ENCODE measurements at places on chromosomes 2 and 18.

DNA sequence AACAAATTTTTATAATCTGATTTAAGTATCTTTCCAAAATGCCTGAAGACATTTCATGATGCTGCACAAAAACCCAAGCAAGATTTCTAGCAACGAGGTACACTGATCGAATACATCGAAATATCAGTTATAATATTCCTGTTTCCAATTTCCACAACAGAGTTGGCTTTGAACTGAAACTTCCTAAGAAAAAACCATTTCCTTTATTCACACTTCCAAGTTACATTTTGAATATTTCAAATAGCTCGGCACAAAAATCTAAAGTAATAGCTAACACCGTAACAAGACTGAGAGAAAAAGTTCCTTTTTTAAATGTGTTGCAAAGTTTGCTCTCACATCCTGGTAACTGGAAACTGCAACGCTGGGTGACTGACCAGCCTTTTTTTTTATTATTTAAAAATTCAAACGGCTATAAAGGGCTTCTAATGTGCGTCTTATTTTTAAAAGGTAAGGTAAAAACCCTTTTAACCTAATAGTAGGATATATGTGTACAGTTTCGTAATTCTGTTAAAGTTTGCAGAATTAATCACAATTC lies 1.7 kb downstream of the HNRNPLL start:
- DNase-seq: no peak

- DNase-seq: peak; percentile 89
These were observed 106.2 kb upstream of the RNF152 start for GRCh38 chr18:61998957-61999356.

GRCh38 chr2:11213090-11213638 lies 57.9 kb downstream of the SLC66A3 start:
- DNase-seq: no peak

DNA sequence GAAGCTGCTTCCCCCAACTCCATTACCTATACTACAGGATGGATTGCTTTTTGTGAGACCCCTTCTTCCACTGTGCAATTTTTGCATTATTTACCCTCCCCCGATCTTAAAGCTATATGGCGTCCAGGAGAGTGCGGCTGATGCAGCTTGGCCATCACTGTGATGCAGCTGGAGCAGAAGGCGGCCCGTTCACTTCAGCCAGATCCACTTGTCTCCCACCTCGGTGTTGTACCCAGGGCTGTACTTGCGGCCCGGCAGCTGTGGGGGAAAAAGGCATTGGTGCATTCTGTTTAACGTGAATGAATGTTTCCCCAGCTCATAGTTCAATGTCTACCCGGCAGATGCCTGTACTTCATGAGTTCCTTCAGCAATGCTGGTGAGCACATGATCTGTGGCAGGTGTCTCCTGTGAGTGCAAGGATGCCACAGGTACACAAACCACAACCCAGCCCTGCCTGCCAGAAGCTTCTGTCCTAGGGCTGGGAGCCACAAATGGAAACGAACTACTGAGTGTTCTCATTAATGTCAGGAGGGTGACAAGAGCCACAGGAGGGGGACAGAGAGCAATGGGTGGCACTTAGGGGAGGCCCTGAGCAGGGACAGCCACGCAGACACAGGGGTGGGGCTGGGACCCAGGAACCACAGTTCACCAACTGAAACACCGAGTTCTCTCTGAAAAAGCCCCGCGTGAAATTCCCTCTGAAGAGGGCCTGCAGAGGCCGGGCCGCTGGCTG lies 64.0 kb downstream of the NDUFA10 start:
- no peak for DNase-seq

GRCh38 chr2:67716895-67717396 lies 319.8 kb downstream of the ETAA1 start:
- no peak for DNase-seq

GRCh38 chr2:106960683-106961161 lies 74.8 kb upstream of the ST6GAL2 start:
- DNase-seq: no peak

DNA sequence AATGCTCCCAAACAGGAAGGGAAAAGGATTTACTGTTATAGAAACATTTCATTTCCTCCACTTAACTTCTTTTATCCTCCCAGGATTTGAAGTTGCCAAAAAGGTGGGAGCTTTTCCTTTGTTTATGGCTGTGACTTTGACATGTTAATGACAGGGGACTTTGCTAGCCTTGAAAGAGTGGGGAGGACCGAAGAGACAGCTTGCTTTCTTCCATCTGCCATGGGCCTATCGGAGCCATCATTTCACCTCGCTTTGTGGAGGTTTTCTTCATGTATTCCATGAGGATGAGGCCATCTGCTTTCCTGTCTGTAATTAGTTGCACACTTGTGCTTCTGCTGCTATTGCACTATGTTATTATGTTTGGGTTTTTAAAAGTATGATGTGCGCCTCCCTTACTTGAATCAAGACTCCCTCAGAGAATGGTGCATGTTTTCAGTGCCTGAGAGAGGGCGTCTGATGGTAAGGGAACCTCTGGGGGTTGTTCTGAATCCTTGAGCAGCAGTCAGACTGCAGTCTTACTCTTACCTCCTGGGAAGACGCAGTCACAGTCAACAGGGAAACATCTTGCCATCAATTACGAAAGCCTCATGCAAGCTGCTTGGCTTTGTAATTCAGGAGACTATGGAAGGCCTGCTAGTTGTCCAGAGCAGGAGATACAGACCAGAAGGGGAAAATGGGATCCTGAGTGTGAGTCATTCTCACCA lies 173.3 kb upstream of the MGAT5 start:
- no peak for DNase-seq

- no peak for DNase-seq
These were observed 3.5 kb downstream of the PRKD3 start for GRCh38 chr2:37321029-37321682.

DNA sequence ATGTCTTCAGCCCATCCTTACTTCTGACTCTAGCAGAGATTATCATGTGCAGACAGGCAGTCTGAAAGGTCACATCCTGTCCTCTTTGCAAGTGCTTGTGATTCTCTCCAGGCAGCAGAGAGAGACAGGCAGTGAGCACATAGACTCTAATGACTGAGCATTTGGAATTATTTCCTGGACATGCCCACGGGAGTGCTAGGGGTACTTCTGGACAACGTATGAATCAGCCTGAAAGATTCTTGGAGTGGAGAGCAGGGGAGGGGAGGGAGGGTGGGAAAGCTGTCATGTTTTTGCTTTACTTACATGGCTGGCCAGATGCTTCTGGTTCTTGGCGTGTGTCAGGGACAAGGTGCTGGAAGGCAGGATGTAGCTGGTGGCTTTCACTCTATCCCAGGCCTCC lies 150.6 kb downstream of the RIF1 start:
- no peak for DNase-seq

GRCh38 chr2:53130441-53130943 lies 637.1 kb upstream of the CHAC2 start:
- DNase-seq: no peak

- no peak for DNase-seq
These were observed 267.3 kb downstream of the MTX2 start for GRCh38 chr2:176536439-176537133.

DNA sequence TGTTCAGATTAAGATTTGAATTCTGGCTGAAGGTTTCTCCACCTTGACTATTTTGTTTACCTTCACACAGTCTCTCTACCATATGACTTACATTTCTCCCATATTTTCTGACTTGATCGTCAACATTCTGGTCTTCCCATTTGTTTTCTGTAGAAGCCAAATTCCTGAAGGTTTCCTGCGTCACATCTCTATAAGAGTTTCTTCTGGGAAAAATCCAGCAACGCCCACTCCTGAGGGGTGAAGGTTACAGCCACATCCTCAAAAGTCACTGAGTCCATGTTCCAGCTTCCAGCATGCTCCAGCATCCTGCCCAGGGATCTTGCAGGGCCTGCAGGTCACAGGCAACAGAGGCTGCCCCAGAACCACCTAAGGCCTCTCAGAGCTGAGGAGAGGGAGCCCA lies 47.5 kb downstream of the NBEAL1 start:
- no peak for DNase-seq

- DNase-seq: no peak
These were observed 277.9 kb upstream of the GULP1 start for GRCh38 chr2:188013767-188014166.

DNA sequence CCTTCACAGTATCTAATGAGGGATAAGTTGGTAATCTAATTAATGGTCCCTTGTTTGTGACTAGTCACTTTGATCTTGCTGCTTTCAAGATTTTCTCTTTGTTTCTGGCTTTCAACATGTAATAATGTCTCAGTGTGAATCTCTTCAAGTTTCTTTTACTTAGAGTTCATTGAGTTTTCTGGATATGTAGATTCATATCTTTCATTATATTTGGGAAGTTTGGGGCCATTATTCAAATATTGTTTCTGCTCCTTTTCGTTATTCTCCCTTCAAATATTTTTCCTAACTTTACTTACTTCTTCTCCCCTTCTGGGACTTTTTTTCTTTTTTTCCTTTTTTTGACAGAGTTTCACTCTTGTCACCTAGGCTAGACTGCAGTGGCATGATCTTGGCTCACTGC lies 21.1 kb upstream of the NAPG start:
- no peak for DNase-seq

GRCh38 chr2:96549967-96550786 lies 13.6 kb downstream of the ARID5A start:
- DNase-seq: no peak

DNA sequence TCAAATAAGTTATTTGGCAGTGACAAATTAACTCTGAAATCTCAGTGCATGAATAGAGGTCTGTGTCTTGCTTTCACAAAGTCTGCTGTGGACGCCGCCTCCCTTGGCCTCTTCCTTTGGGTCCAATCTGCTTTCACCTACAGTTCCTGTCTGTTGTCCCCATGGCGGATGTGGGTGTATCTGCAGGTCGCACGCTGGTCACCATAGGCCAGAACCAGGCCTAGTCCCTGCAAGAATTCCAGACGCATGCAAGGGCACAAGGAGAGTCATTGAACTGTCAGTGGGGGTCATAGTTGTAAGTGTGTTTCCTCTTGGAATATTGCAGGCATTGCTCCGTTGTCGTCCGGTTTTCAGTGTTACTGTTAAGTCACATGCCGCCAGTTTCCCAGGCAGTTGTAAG lies 7.4 kb downstream of the SOCS6 start:
- no peak for DNase-seq

- no peak for DNase-seq
These were observed 199.2 kb downstream of the PTPRM start for GRCh38 chr18:7766346-7766745.

- DNase-seq: no peak
These were observed 10.1 kb downstream of the IL37 start for GRCh38 chr2:112920923-112921532.
